ENCODE measurements at places on chromosomes 2 and 18. TPM values are rescaled to one million over a fixed set of nuclear protein-coding genes. Genes with fewer than 3 reads are reported as not detected.

DNA sequence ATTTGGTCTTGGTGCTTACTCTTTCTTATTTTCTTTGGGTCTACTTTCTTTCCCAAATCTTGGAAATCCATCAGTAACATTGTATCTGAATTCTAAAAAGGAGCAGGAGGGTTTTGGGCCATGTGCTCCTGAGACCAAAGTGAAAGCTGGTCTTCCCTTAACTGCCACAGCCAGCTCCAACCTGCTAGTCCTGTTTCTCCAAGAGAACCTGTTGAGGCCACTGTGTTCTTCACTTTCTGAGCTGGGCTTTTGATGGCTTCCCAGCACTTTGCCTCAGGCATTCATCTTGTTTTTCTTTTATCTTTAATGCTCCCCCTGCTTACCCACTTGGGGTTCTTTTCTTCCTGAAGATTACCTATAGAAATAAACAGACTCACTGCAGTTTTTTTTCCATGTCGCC, 53.3 kb downstream of the ARHGAP28 start:
- no peak for DNase-seq

DNA sequence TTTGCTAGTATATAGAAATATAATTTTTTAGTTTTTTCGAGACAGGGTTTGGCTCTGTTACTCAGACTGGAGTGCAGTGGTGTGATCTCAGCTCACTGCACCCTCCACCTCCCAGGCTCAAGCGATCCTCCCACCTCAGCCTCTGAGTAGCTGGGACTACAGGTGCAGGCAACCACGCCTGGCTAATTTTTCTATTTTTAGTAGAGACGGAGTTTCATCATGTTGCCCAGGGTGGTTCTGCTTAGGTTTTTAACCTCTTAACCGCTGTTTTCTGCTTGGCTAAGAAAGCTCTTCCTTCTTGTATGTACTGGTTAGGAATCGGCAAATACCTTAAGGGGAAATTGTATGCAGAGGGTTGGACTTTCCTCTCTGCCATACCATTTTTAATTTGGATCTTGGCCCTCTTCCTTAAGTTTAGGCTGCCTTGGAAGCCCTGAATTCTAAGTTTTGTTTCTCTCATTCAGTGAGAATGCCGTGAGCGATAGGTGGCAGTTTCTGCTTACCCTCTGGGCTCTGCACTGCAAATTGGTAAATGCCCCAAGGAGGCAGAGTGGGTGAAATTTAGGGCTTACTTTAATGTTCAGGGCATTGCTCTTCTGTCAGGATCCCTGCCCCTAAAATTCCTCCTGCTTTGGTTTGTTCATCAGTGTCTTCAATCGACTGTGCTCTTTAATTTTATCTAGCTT, 32.3 kb downstream of the EML6 start:
- DNase-seq: no peak

DNA sequence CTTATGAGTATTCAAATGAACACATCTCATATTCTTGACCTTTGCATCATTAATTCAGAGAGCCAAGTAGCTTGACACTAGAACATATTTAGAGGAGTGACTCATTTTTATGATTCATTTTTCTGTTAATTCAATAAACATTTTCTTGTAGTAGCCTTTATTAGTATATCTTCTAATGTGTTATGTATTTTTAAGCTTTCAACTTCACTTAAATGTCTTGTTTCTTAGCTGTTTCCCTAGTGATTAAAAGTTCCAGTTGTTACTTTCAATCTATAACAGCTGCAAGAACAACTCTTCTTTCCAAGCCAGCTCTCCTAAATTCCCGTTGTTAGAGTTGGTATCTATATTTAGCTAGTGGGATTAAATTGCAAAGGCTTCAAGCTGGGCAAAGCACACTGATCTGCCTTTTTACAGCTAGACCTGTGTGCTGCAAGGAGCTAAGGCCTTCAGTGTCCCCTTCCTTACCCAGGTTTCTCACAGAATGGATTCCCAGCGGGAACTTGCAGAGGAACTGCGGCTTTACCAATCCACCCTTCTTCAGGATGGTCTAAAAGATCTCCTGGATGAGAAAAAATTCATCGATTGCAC, at the start of gene KLHL41:
TSS of gene KLHL41 (plus strand) at position 405 of the 588 bp plus-strand sequence. CDS start at position 482, 77 bp downstream.
- peak; percentile 83 for DNase-seq

GRCh38 chr2:134290358-134290757, 36.5 kb downstream of the MGAT5 start:
- no peak for DNase-seq

Gene OTOS
- not detected for polyA plus RNA-seq

- DNase-seq: peak; percentile 11
These were observed 622 bp downstream of the LRP2 start for GRCh38 chr2:169361706-169362117.

Gene SGO2
- 8.2 TPM for polyA plus RNA-seq

- DNase-seq: no peak
These were observed 58.0 kb downstream of the MYL12B start for GRCh38 chr18:3319894-3320454.
